ENCODE measurements at places on chromosomes 1 and 21.

DNA sequence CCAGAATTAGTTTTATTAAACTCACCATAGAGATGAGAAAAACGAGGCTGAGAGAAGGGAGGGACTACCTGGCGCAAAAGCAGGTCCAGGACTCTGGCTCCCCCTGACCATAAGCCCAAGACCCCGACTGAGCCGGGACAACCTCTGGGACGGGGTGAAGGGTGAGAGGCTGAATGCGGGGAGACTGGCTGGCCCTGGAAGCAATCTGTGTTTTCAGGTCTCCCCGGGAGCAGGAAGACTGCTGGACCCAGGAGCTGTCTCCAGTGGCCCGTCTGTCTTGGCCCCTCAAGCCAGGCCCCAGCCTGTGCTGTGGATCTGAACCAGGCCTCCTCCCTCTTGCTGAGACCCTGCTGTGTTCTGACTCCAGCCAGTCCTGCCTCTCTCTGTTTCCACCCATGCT, 240.8 kb downstream of the TRABD2B start:
- DNase-seq = no peak

DNA sequence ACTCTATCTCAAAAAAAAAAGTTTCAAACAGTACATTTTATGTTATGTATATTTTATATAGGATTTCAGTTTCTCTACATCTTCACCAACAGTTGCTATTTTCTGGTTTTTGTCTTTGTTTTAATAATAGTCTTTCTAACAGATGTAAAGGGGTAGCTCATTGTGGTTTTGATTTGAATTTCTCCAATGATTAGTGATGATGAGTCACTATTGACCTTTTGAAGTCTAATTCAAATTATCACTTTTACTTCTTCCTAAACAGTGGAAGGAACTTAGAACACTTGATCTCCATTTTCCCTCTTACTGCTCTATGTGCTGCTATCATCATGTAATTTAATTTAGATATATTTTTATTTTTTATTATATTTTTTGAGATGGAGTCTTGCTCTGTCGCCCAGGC, 31.7 kb upstream of the SHCBP1L start:
- no peak for DNase-seq

GRCh38 chr1:73766786-73767348, 431.1 kb downstream of the LRRIQ3 start:
- DNase-seq = no peak

DNA sequence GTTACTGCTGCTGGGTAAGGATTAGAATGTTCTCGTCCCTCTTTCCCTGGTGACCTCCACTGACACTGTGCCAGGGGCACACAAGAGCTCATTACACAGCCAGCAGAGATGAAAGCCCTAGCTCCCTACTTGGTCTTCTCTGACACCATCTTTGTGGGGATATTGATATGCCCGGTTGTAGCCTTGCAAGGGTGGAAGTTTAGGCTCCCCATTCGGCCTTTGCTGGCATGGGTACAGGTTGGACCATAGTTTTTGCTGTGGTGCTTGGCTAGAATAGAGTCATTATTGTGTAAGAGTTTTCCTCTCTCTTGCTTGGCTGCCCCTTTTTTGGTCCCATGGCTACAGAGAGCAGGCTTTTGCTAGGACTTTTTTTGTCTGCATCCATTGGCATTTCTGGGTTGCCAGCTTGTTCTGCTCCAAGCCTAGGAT, 12.3 kb downstream of the RAB4A start:
- DNase-seq = no peak

DNA sequence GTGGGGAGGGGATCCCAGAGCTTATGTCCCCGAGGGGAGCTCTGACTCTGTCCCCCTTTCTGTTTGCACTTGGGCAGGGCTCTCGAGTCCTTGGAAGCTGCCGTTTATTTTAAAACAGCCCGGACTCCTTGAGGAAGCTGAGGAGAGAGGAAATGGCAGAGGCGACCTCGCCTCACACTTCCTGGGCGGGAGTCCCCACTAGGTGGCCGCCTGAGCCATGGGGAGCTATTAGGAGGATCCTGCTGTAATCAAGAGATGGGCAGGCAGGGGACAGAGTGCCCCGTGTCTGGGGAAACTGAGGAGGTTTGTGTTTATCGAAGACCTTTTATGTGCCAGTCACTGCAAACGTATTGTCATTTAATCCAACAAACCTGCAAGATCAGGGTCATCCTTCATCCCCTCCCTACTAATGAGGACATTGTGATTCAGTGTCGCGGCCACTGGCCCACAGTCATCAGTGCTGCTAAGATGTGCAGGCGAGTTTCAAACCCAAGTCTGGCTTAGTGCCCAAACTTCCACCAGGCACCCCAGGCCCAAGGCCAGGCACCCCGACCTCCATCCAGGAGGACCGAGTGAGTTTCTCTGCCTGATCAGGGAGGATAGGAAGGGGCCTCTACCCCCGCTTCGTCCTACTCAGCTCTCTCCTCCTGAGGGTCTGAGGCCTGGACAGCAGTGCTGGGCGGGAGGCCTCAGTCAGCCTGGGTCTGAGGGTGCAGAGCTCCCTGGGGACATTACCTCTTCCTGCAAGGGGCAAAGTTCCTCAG, 316.9 kb upstream of the VAMP3 start:
- no peak for DNase-seq

All from stimulated activated CD4-positive, alpha-beta T cell treated with anti-CD3 and anti-CD28 coated beads, Interleukin-2, amount 100 ng/mL, for 24 hours (primary cell).